ENCODE measurements at places on chromosomes 1 and 21. TPM values are rescaled to one million over a fixed set of nuclear protein-coding genes. Genes with fewer than 3 reads are reported as not detected.

DNA sequence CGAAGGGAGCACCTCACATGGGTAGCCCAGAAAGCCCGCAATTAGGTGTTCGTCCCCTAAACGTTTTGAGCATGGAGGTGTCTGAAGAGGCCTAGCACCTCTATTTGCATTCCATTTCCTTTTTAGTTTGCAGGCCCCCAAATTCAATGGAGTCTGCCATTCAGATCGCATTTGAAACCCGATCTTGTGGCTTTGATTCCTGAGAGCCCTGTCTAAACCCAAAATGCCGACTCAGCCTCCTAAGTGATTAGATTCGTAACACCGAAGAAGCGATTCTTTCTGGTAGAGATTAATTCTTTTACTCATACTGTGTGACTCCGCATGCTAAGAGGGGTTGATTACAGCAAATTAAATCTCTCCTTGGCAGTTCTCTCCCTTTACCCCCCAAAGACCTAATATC is 415.2 kb upstream of the KAZN start:
- H3K4me1 ChIP-seq, result peaks cover 9% of the 10 kb centered on the region
- no peak overlapping the region for H3K27ac ChIP-seq
- no peaks in the 10 kb centered on the region for H3K36me3 ChIP-seq

GRCh38 chr1:53291574-53291973 is 36.3 kb downstream of the LRP8 start:
- peak; percentile 60 for DNase-seq
- H3K27me3 ChIP-seq, result no peaks in the 10 kb centered on the region
- H3K4me1 ChIP-seq, result peaks cover 23% of the 10 kb centered on the region
- peaks cover 11% of the 10 kb centered on the region for H3K36me3 ChIP-seq
- H3K27ac ChIP-seq, result no peak overlapping the region
- no peak overlapping the region for H3K4me3 ChIP-seq

The IGSF5 gene
- total RNA-seq, result not detected

The AMY1C gene
- not detected for total RNA-seq

The OSCP1 gene
- 11.8 TPM for total RNA-seq

GRCh38 chr1:65431111-65431705 is 10.7 kb downstream of the LEPR start:
- no peaks in the 10 kb centered on the region for H3K27me3 ChIP-seq
- no peaks in the 10 kb centered on the region for H3K4me1 ChIP-seq
- DNase-seq, result peak; percentile 78
- no peak overlapping the region for H3K27ac ChIP-seq
- H3K4me3 ChIP-seq, result no peak overlapping the region

DNA sequence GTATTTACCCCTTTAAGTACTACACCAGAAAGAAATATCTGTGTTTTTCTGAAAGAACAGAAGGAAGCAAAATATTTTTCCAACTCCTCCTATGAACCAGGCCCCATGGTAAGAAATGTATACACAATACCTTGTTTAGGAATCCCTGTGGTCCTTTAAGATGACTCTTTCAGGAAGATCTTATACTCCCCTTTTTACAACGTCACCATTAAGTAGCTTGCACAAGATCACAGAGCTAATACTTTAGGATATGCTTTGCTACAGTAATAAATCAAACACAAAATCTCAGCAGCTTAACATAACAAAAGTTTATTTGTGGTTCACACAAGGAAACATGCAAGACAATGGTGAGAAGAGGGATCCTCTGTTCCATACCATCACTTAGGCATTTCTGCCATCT is 8.8 kb upstream of the LAMB3 start:
- DNase-seq, result peak; percentile 6
- no peaks in the 10 kb centered on the region for H3K36me3 ChIP-seq
- no peaks in the 10 kb centered on the region for H3K4me1 ChIP-seq
- no peaks in the 10 kb centered on the region for H3K27me3 ChIP-seq
- no peak overlapping the region for H3K4me3 ChIP-seq

- H3K36me3 ChIP-seq, result no peaks in the 10 kb centered on the region
- no peak overlapping the region for H3K4me3 ChIP-seq
Measured at GRCh38 chr1:221809091-221810029, 67.5 kb upstream of the DUSP10 start.

The SNRNP40 gene
- 116 TPM for total RNA-seq

The YIPF1 gene
- 87.4 TPM for total RNA-seq

DNA sequence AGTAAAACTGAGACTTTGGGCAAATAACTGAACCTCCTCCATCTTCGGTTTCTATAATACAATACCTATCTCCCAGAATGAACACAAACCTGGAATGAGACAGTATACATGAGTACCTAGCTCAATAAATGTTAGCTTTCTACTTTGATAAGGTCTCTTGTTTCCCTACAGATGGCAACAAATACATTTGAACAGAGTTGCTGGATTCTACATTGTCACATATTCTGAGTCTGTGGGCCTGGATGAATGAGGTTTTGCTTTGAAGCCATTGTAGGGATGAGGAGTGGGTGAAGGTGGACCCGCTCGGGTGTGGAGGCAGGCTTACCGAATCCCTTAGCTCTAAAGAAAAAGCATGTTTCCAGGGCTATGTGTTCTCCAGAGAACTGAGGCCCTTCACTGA is 13.9 kb upstream of the FYB2 start:
- H3K27ac ChIP-seq, result no peak overlapping the region
- H3K4me1 ChIP-seq, result no peaks in the 10 kb centered on the region
- DNase-seq, result no peak

DNA sequence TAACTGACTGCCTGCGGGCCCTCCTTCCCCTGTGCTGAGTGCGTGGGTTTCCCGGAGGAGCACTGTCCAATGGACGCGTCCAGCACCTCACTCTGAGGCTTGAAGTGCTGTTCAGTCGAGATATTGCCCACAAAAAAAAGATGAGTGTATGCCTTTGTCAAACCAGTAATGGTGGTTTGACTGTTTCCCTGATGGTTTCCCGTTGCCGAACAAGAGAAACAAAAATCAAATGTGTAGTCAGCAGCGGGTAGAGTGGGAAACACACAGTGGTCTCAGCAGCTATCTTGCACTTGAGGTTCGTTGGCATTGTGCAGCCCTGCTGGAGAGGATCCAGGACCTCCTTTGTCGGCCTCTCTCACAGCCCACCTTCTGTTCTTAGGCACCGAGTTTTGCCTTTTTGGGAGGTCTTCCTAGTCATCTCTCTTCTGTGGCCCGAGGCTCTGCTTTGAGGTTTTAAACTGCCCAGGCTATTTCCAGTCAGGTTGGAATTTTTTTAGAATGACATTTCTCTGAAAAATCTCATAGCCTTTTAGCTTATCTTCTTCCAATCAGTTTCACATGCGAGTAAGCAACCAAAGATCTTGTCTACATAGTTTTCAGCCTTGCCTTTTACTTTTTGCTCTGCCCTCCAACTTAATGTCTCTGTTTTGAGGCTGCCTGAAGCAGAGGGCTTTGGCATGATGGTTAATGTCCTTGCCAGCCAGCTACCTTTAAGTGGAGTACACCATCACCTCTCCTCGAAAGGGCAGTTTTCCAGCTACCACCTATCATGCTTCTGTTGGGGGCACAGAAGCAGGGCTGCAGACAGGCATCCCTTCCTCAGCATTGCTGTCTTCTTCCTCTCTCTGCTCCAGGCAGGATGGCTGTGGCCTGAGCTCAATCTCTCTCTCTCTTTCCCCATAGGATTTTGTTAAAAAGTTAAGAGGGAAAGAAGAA is 132.3 kb downstream of the URB2 start:
- no peak for DNase-seq
- no peaks in the 10 kb centered on the region for H3K27me3 ChIP-seq
- no peak overlapping the region for H3K4me3 ChIP-seq
- H3K27ac ChIP-seq, result no peak overlapping the region
- no peaks in the 10 kb centered on the region for H3K36me3 ChIP-seq

The BMP8A gene
- not detected for total RNA-seq

GRCh38 chr1:244180256-244180655 is 129.2 kb downstream of the ZBTB18 start:
- no peak overlapping the region for H3K4me3 ChIP-seq
- no peaks in the 10 kb centered on the region for H3K27me3 ChIP-seq
- H3K4me1 ChIP-seq, result no peaks in the 10 kb centered on the region
- no peak for DNase-seq
- no peaks in the 10 kb centered on the region for H3K36me3 ChIP-seq
- no peak overlapping the region for H3K27ac ChIP-seq

- no peaks in the 10 kb centered on the region for H3K27me3 ChIP-seq
- no peak overlapping the region for H3K27ac ChIP-seq
- H3K4me3 ChIP-seq, result no peak overlapping the region
- no peaks in the 10 kb centered on the region for H3K36me3 ChIP-seq
- H3K4me1 ChIP-seq, result no peaks in the 10 kb centered on the region
- peak; percentile 47 for DNase-seq
Measured at GRCh38 chr1:18347559-18347958, 133.2 kb upstream of the KLHDC7A start.

DNA sequence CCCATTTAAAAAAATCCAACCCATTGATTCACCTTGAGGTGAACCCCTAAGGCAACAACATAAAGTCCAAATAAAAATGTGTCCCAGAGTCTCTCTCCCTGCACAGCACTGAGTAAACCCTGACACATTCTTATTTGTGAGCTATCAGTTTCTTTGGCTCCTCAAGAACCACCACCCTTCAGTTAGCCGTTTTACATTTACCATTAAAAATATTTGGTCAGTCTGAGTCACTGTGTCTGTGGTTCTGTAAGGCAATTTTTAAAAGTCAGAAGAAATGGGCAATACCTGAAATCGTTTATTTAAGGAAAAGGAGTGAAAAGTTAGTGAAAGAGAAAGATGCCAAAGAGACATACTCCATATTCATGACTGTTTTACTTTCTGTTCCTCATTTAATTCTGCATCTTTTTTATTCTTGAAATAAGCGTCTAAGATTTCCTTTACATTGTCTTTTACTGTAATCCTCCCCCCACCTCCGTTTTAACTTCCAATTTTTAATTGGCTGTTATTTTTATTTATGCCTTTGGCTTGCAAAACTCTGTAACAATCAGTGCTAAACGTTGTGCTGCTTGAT is 91.7 kb upstream of the IVNS1ABP start:
- H3K27ac ChIP-seq, result no peak overlapping the region
- H3K4me1 ChIP-seq, result peaks cover 13% of the 10 kb centered on the region

The NCAM2 gene
- 0.18 TPM for total RNA-seq

GRCh38 chr1:172466795-172467407 is 23.0 kb upstream of the PIGC start:
- no peak overlapping the region for H3K27ac ChIP-seq
- no peaks in the 10 kb centered on the region for H3K27me3 ChIP-seq
- no peak for DNase-seq
- no peaks in the 10 kb centered on the region for H3K36me3 ChIP-seq
- no peak overlapping the region for H3K4me3 ChIP-seq

The ZSWIM5 gene
- total RNA-seq, result 0.04 TPM

The TSTD1 gene
- 16.0 TPM for total RNA-seq

DNA sequence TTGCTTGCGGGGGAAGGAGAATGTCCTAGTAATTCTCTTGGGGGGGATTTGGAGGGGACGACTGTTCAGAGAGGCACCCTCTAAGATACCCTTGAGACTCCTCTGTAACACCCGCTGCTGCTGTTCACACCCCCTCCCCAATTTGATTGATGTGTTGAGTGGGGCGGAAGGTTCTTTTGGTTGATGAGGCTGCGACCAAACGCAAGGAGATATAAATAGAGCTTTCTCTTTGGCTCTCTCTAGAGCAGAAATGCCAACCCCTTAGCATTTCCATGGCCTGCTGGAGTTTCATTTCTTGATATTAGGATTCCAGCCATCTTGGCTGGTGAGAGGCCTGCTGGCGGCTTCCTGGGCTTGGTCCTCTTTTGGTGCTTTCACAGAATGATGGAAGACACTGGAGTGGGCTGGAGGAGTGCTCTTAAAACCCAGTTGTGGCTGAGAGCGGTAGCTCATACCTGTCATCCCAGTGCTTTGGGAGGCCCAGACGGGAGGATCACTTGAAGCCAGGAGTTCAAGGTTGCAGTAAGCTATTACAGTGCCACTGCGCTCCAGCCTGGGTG is 2.0 kb downstream of the PIK3CD start:
- H3K4me1 ChIP-seq, result peaks cover 65% of the 10 kb centered on the region
- peak overlapping the region; percentile 80 for H3K4me3 ChIP-seq
- H3K27ac ChIP-seq, result peak overlapping the region; percentile 95
- H3K36me3 ChIP-seq, result no peaks in the 10 kb centered on the region
- no peaks in the 10 kb centered on the region for H3K27me3 ChIP-seq

- H3K36me3 ChIP-seq, result no peaks in the 10 kb centered on the region
- no peak for DNase-seq
- no peaks in the 10 kb centered on the region for H3K4me1 ChIP-seq
Measured at GRCh38 chr1:108532730-108533129, 27.2 kb upstream of the EEIG2 start.

The GIPC2 gene
- total RNA-seq, result 0.04 TPM

DNA sequence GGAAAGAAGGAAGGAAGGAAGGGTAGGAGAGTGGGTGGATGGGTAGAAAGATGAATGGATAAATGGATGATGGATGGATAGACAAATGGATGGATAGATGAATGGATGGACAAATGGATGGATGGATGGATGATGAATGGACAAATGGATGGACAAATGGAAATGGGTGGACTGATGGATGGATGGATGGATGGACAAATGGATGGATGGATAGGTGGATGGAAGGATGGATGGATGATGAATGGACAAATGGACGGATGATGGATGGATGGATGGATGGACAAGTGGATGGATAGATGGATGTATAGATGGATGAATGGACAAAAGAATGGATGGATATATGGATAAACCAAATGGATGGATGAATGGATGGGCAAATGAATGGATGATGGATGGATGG is 30.5 kb downstream of the CHD5 start:
- no peaks in the 10 kb centered on the region for H3K36me3 ChIP-seq
- no peak overlapping the region for H3K27ac ChIP-seq
- no peak for DNase-seq
- no peaks in the 10 kb centered on the region for H3K27me3 ChIP-seq
- H3K4me3 ChIP-seq, result no peak overlapping the region

- no peak overlapping the region for H3K4me3 ChIP-seq
- no peak for DNase-seq
- H3K27me3 ChIP-seq, result no peaks in the 10 kb centered on the region
- peaks cover 26% of the 10 kb centered on the region for H3K36me3 ChIP-seq
- no peaks in the 10 kb centered on the region for H3K4me1 ChIP-seq
Measured at GRCh38 chr1:228228601-228229074, 20.8 kb downstream of the OBSCN start.

The LCE3E gene
- total RNA-seq, result not detected

- H3K27ac ChIP-seq, result no peak overlapping the region
- H3K4me3 ChIP-seq, result no peak overlapping the region
- H3K4me1 ChIP-seq, result peaks cover 4% of the 10 kb centered on the region
- H3K36me3 ChIP-seq, result no peaks in the 10 kb centered on the region
- H3K27me3 ChIP-seq, result no peaks in the 10 kb centered on the region
Measured at GRCh38 chr1:169115891-169116585, 9.5 kb downstream of the ATP1B1 start.

DNA sequence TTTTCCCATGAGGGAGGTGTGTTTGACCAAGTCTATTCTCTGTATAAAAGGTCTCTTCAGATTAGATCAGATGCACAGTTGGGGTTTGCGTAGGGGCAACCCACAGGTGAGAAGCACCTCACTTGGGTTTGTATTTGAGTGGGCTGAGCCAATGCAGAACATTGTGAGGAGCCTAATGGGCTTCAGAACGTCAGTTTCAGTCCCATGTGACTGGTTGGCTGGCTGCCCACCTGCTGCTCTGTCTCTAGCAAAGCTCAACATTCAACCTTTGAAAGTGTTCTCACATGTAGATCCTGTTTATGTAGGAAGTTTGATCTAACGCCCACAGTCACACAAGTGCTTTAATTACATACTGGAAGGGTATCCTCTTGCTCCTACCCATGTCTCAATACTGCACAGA is 105.5 kb downstream of the FASLG start:
- no peak overlapping the region for H3K27ac ChIP-seq
- no peaks in the 10 kb centered on the region for H3K27me3 ChIP-seq
- no peak for DNase-seq

Data from Karpas-422 (cell line).